ENCODE measurements at places on chromosomes 2 and 18.

GRCh38 chr2:199484927-199485326, 27.2 kb upstream of the SATB2 start:
- no peak for DNase-seq

- no peak for DNase-seq
Observed at GRCh38 chr2:198731842-198732399, 725.8 kb downstream of the SATB2 start.

DNA sequence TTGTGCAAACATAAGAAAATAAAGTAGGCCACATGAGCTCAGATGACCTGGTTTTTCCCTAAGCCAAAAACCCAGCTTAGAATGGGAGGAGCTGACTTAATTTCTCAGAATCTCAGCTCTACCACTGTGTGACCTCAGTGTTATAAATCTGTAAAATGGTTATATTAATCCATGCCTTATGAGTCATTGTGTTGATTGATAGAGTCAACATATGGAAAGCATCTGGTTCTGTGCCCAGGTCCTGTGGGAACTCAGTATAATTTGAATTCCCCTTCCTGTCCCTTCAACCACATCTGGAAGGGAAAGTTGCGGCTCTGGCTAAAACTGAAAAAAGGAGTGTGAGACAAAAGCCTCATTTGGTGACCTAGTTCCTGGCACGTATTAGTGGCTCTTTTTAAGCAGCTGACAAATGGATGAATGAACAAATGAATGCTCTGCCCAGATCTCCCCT, 25.7 kb downstream of the TMEM177 start:
- DNase-seq: no peak

GRCh38 chr2:69345434-69345833, 41.6 kb downstream of the GFPT1 start:
- DNase-seq: no peak

Data from stimulated activated CD4-positive, alpha-beta T cell treated with anti-CD3 and anti-CD28 coated beads, Interleukin-1b, Interleukin-23, amount 100 ng/mL, for 48 hours (primary cell).